Lung microvascular endothelial cell (primary cell): ENCODE measurements at places on chromosomes 1 and 21. TPM values are rescaled to one million over a fixed set of nuclear protein-coding genes. Genes with fewer than 3 reads are reported as not detected.

NCAM2 gene
- total RNA-seq = under 0.01 TPM in 2 replicates

TMEM240 gene
- total RNA-seq = 1.1 and 1.4 TPM in 2 replicates

AZIN2 gene
- total RNA-seq = 0.60 and 0.65 TPM in 2 replicates

GRCh38 chr1:241972703-241973369 lies 15.3 kb downstream of the BECN2 start:
- DNase-seq = peak; percentile 3

DNA sequence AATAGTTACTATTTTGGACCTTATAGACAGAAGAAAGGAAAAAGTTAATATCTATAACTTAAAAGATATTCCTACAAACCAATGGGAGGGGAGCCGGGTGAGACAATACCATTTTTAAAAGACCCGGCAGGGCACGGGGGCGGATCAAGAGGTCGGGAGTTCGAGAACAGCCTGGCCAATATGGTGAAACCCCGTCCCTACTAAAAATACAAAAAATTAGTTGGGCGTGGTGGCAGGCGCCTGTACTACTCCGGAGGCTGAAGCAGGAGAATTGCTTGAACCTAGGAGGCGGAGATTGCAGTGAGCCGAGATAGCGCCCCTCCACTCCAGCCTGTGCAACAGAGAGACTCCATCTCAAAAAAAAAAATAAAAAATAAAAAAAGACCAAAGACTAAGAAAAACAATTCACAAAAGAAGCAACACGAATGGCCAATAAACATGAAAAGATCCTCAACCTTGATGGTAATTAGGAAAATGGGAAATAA lies 1.2 kb upstream of the PSMB2 start:
- DNase-seq = no peak

- no peak for DNase-seq
These were observed 35.5 kb upstream of the SLC19A1 start for GRCh38 chr21:45577801-45578175.

GRCh38 chr1:182038220-182038619 lies 23.3 kb downstream of the ZNF648 start:
- DNase-seq = no peak

DNA sequence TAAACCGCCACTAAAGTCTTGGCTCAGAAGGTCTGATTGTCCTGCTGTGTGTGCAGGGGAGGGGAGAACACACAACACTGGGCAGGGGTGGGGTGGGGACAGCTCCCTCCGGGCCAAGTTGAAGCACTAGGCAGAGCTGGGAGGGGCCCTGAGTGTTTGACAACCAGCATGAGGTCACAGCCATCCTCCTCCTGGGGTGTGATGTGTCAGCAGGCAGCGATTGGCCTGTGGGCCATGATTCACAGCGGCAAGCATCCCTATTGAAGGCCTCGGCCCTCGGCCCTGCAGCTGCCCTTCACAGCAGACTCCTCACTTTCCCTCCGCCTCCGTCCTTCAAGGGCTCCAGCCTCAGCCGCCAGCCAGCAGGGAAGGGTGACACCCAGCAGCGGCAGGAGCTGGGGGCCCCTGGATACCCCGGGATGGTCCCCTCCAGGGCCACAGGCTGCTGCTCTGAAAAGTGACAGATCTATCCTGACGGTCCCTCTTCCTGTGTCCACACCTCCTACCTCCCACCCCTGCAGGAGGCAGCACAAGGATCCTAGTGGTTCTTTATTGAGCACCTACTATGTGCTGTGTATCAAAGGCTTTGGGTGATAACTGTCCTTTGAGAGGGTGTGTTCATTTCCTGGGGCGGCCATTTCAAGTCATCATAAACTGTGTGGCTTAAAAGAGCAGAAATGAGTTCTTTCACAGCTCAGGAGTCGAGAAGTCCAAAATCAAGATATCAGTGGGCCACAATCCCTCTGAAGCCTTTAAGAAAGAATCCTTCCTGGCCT lies 66.0 kb upstream of the SLC25A33 start:
- peak; percentile 81 for DNase-seq

DNA sequence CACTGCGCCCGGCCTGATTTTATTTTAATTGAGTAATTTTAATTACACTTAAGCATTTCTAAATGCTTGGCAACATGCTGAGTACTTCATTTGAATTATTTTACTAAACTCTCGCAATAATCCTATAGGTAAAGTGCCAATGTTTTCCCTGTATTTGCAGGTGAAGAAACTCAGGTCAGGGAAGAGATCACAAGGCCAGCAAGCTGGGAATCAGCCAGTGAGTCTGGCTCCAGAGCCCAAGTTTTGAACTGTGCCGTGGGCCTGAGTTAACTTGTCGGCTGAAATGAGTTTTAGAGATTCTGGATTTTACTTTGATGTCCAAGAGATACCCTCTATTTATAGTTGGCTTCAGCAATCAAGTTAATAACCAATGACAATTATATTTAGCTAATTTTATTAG lies 141.4 kb downstream of the CNIH3 start:
- DNase-seq = no peak

DNA sequence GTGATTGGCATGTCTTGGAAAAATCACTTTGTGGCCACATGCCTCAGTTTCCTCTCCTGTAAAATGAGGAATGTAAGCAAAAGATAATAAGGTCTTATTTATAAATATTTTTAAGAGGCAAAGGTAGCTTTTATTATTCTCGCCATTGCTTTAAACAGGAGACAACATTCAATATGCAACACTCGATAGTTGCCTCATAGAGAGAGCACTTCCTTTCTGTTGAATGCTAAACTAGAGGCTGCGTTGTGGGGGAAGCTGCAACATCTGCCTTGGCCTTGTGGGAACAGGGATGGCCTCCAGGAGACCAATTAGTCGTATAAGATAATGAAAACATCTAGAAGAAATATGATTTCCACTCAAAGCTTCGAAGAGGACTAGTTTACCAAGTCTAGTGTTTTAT lies 3.5 kb downstream of the OSCP1 start:
- no peak for DNase-seq

DNA sequence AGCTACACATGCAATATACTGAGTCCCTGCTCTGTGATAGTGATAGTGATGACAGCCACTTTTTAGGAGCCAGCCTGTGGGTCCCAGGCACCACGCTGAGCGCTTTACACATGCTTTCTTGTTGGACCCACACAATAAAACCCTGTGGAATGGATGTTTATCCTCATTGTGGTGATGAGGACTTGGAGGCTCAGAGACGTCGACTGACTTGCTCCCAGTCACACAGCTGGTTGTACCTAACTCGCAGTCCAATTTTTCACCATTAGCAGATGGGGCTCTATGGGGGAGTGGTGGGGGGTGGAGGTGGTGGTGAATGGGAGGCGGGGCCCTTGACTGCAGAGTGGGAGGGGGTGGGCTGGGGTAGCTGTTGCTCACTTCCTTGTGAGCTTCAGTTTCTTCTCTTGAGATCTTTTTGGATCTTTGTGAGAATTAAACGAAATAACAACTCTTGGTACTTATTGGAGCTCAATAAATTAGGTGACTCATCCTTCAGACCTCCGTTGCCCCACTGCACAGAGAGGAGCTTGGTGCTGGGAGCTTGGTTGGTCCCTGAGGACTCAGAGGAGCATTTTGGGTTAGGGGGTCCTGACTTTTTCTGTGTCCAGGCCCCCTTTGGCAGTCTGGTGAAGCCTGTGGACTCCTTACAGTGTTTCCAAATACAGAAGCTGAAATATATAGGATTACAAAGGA lies 61.8 kb upstream of the CD1D start:
- no peak for DNase-seq
